ENCODE measurements at places on chromosomes 4 and X. TPM values are rescaled to one million over a fixed set of nuclear protein-coding genes. Genes with fewer than 3 reads are reported as not detected.

USP9X gene
- 13.7 TPM for polyA plus RNA-seq

RHOH gene
- 0.87 TPM for polyA plus RNA-seq

RAB39B gene
- polyA plus RNA-seq, result 0.10 TPM

SH3TC1 gene
- 18.0 TPM for polyA plus RNA-seq

RRH gene
- polyA plus RNA-seq, result 0.07 TPM

CHRNA9 gene
- polyA plus RNA-seq, result not detected

TMPRSS11D gene
- polyA plus RNA-seq, result 178 TPM

TMEM156 gene
- 0.25 TPM for polyA plus RNA-seq

POU3F4 gene
- polyA plus RNA-seq, result not detected

NAT8L gene
- polyA plus RNA-seq, result 0.02 TPM

CSAG1 gene
- polyA plus RNA-seq, result not detected

SLIT2 gene
- polyA plus RNA-seq, result 0.67 TPM

RRAGB gene
- polyA plus RNA-seq, result 8.5 TPM

FAM47C gene
- not detected for polyA plus RNA-seq

ABHD18 gene
- polyA plus RNA-seq, result 2.6 TPM

MXRA5 gene
- polyA plus RNA-seq, result 1.4 TPM

CFAP299 gene
- not detected for polyA plus RNA-seq

HTRA3 gene
- 3.4 TPM for polyA plus RNA-seq

ASB12 gene
- 0.24 TPM for polyA plus RNA-seq

TMPRSS11F gene
- 4.3 TPM for polyA plus RNA-seq

SERPINA7 gene
- not detected for polyA plus RNA-seq

ENPEP gene
- polyA plus RNA-seq, result 0.20 TPM

NWD2 gene
- polyA plus RNA-seq, result 0.05 TPM

MGAT4D gene
- polyA plus RNA-seq, result not detected

GPR50 gene
- polyA plus RNA-seq, result 0.04 TPM

RNF150 gene
- 0.41 TPM for polyA plus RNA-seq

EOLA2 gene
- 13.9 TPM for polyA plus RNA-seq

LRCH2 gene
- 0.45 TPM for polyA plus RNA-seq

ARMCX2 gene
- polyA plus RNA-seq, result 5.9 TPM

FSTL5 gene
- not detected for polyA plus RNA-seq

GNL3L gene
- 3.6 TPM for polyA plus RNA-seq

NOA1 gene
- polyA plus RNA-seq, result 3.4 TPM

GPAT3 gene
- 4.4 TPM for polyA plus RNA-seq

EDA gene
- 0.92 TPM for polyA plus RNA-seq

TLR3 gene
- 2.1 TPM for polyA plus RNA-seq

GABRB1 gene
- polyA plus RNA-seq, result not detected

RAB41 gene
- polyA plus RNA-seq, result not detected
